ENCODE measurements at places on chromosomes 6 and 20.
A peak's percentile ranks its signal among the peaks of the same experiment; 100 is the strongest.

- no peak for DNase-seq
Observed at GRCh38 chr6:28634411-28634760, 108.7 kb downstream of the GPX5 start.

DNA sequence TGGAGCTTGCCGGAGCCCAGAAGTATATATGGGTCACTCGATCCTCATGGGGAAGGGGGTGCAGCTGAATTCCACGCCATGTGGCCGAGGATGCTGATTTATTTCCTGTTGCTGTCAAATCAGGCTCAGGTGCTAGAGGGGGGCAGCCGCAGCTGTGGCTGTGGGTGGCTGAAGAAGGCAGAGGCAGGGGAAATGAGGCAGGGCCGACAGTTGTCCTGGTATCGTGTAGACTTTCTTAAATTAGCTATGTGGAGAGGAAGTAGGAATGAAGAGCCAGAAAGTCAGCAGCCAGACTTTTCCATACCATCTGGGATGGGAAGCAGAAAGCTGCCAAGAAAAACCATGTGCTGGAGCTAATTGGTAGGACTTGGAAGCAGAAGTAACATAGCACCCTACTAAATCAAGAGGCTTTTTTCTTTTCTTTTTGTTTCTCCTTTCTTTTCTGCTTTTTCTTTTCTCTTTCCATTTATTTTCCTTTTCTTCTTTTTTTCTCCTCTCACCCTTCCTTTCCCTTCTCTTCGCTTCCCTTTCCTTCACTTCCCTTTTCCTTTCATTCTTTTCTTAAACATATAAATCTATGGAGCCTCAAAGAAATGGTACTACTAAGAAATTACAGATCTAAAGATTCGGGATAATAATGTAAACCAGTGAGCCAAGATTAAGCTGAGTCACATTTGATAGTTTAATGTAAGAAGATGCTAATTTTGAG is 90.6 kb upstream of the CD83 start:
- no peak for DNase-seq

- no peak for DNase-seq
Observed at GRCh38 chr6:107917451-107918375, 40.3 kb downstream of the SEC63 start.

DNA sequence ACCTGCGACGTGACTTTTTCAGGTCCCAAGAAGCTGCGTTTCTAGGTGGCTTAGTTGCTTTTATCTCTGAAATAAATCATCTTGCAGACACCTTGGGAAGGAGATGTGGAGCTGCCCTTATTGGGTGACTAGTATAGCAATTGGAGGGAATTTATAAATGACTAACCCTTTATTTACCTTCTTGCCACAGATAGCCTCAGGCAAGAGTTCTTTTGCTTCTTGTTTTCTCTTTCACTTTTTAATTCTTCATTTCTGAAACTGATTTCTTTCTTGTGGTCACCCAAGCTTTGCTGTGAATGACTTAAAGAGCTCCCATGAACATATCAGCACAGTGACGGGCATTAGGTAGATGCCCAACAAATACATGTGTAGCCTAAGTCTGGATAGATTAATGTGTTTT is 3.0 kb downstream of the ADGRF4 start:
- peak; percentile 92 for DNase-seq

GRCh38 chr20:47350691-47351545 is 5.6 kb downstream of the ZMYND8 start:
- DNase-seq, result no peak

GRCh38 chr6:6734479-6735465 is 146.3 kb downstream of the LY86 start:
- no peak for DNase-seq

All from bronchial epithelial cell (primary cell).